ENCODE measurements at places on chromosomes 2 and 18.
A peak's percentile ranks its signal among the peaks of the same experiment; 100 is the strongest.

- no peak for DNase-seq
These were observed 1499.4 kb downstream of the SUCLG1 start for GRCh38 chr2:82959727-82960126.

- DNase-seq = peak; percentile 29
These were observed at the start of gene BARD1 for GRCh38 chr2:214808981-214809750. Gene BARD1 (minus strand): TSS chr2:214809683. CDS start chr2:214809569, 114 bp downstream.

GRCh38 chr2:54279385-54279784, 23.4 kb upstream of the TSPYL6 start:
- no peak for DNase-seq

DNA sequence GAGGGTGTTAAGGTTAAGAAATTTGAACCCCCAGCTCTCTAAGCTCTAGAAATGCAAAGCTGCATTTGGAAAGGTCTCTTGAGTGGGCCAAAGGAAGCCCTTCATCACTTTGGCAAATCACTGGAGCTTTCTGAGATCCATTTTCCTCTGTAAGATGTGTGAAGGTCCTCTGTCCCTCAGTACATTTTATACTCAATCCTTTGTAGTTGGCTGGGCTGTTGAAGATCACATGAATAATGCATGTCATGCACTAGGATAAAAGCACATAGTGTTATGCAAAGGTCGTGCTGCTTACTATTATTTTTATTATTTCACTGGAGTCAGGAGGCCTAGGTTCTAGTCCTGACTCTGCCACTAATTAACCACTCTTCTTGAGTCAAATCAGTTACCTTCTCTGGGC, 124.9 kb downstream of the FSHR start:
- DNase-seq = no peak

GRCh38 chr2:191675807-191676721, 1.9 kb upstream of the NABP1 start:
- no peak for DNase-seq
